GM12878 (cell line): ENCODE measurements at places on chromosomes 3 and 15. TPM values are rescaled to one million over a fixed set of nuclear protein-coding genes. Genes with fewer than 3 reads are reported as not detected.
A peak's percentile ranks its signal among the peaks of the same experiment; 100 is the strongest.

The GP5 gene
- polyA plus RNA-seq: not detected in 2 replicates

The SEMA3F gene
- polyA plus RNA-seq: not detected in 2 replicates

DNA sequence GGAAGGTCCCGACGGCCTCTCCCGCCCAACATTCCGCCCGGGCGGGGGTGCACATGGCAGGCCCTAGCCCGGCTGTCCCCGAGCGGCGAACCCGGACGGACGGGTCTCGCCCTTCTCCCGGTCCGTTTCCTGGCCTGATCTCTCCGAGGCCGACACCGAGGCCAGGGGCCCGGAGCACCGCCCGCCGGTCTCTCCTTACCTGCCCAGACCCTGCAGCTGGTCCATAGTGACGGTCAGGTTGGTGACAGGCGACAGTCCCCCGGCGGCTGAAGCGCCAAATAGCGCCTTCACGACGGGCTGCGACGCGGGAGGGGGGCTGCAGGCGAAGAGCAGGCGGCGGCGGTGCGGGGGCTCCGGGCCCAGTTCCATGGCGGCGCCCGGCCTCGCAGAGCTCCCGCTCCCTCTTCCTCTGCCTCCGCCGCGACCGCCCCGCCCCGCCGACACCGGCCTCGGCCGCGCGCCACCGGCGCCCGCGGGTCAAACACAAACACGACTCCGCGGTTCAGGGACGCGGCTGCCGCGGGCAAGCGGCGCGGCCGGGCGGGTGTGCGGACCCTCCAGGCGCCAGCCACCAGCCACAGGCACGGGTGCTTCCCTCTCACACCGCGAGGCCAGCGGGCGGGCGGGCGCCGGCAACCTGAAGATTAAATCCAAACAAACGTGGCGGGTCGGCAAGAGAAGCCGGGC lies 495 bp downstream of the CDC25A start:
- DNase-seq: no peak
- no peaks in the 10 kb centered on the region for H3K27me3 ChIP-seq
- peak overlapping the region; percentile 92 for H3K4me3 ChIP-seq
- peaks cover 12% of the 10 kb centered on the region; the same call in 1 of the 2 replicates for H3K4me1 ChIP-seq
- H3K36me3 ChIP-seq: peaks cover 21% of the 10 kb centered on the region

DNA sequence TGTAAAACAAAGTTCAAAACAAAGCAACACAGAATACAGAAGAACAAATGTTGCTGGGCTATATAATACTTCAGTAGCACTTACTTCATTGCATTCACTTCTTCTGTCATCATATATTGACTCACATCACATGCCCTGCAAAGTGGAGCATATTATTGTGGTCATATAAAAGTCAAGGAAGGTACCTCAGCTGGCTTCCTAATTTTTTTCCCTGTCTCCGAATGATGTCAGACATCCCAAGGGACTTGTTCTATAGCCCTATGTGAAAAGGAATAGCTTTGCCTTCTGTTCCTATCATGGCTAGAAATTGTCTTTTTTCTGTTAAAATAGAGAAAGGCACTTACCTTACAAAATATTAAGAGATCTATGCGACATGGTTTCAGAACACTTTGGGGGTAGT lies 109.4 kb downstream of the LRTM1 start:
- H3K27ac ChIP-seq: no peak overlapping the region
- H3K4me3 ChIP-seq: no peak overlapping the region
- no peak for DNase-seq
- H3K27me3 ChIP-seq: no peaks in the 10 kb centered on the region

GRCh38 chr15:56532721-56533460 lies 68.0 kb upstream of the MNS1 start:
- H3K36me3 ChIP-seq: no peaks in the 10 kb centered on the region
- H3K4me1 ChIP-seq: no peaks in the 10 kb centered on the region
- H3K27ac ChIP-seq: no peak overlapping the region
- peaks cover 1% of the 10 kb centered on the region; the same call in 1 of the 2 replicates for H3K27me3 ChIP-seq
- H3K4me3 ChIP-seq: no peak overlapping the region
- no peak for DNase-seq
